ENCODE measurements at places on chromosomes 12 and 14.

DNA sequence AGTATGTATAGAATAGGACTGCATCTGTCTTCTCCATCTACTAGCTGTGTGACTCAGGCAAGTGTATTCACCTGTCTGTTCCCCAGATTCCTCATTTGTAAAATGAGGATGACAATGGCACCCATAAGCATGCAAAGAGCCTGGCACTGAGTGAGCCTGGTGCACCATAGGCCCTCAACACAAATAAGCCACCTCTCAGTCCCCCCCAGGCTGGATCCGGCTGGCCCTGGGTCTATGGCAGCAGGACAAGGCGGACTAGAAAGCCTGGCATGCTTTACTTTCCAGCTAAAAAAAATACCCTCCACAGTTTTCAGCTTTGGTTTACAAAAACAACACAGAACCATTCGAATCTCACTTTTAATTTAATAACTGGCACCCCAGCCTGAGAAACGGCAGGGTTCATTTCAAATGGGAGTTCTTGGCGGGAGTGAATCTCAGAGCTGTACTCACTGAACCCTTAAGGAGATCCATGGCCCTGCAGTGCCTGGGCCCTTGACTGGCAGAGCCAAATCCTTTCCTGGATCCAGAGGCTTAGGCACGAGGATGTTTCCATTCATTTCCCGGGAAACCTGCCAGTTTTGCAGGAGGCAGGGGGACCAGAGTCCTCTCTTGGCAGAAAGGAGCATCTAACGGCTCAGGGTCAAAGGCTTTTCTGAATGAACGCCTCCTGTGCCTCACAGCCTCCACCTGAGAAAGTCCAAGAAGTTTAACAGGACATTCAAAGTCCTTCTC lies 17.7 kb downstream of the SYNE3 start:
- DNase-seq: no peak

DNA sequence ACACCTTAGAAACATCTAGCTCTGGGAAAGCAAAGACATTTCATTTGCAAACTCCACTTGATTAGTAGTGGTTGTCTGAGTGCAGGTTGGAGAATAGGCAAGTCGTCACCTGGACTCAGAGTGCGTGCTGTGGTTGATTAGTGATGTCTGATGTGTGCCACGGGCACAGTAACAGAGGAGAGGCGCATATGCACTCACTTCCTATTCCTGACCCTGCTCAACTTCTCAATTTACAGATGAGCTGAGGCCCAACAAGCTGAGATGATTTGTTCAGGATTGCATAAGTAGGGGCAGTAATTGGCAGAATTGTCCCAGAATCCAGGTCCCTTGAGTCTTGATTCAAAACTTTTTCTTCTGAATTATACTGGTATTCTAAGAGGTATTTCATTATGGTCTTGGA lies 44.9 kb downstream of the ADCK1 start:
- no peak for DNase-seq

DNA sequence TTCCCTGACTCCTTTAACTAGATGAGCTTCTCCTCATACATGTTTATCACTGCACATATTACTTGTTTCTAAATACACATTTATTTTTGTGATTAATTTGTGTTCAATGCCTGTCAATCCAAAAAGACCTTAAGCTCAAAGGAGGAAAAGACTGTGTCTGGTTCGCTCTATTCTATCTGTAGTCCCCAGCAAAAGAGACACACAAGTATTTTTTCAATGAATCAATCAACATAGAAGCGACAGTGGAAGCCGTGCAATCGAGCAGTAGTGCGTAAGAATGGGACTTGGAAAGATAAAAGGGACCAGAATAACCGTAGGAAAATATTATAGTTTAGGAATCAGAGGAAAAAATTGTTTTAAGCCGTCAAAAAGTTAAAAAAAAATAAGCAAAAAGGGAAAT lies 951 bp downstream of the WDHD1 start:
- no peak for DNase-seq

- DNase-seq: no peak
These were observed 6.3 kb downstream of the MSI1 start for GRCh38 chr12:120362516-120363273.

GRCh38 chr12:121792607-121793439 lies 665 bp downstream of the RHOF start:
- no peak for DNase-seq

GRCh38 chr12:68919581-68920239 lies 13.3 kb downstream of the CPM start:
- no peak for DNase-seq

- no peak for DNase-seq
These were observed 18.8 kb downstream of the SLC25A29 start for GRCh38 chr14:100287202-100287997.

DNA sequence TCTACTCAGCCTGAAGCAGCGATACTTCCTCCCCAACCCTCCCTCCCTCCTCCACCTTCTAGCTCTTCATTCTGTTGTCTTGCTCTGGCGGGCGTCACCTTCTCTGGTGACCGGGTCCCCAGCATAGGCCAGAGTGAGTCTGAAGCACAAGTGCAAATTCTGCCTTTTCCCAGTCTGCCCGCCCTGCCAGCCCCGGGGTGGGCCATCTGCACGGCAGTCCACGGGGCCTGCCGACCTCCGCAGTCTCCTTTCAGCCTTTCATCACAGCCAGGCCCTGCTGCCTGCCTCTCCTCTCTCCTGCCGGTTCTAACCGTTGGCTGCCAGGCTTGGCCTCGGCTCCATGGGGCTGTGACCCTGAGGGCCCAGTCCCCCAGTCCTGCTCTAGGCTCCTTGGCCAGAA lies 58.7 kb downstream of the TESC start:
- no peak for DNase-seq

DNA sequence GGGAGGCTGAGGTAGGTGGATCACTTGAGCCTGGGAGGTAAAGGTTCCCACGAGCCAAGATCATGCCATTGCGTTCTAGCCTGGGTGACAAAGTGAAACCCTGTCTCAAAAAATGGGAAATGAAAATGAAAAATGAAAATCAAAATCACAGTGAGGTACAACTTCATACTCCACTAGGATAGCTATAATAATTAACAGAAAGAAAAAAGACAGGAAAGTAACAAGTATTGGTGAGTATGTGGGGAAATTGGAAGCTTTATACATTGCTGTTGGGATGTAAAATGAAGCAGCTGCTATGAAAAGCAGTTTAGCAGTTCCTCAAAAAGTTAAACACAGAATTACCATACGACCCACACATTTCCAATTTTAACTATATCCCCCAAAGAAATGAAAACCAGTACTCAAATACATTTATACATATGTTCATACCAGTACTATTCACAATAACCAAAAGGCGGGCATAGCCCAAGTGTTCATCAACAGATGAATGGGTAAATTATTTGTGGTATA lies 22.2 kb downstream of the SGPP1 start:
- DNase-seq: no peak

GRCh38 chr12:19764408-19764807 lies 325.1 kb downstream of the AEBP2 start:
- DNase-seq: no peak

- no peak for DNase-seq
These were observed 108.8 kb downstream of the ETNK1 start for GRCh38 chr12:22733756-22734155.

All from stimulated activated CD8-positive, alpha-beta memory T cell treated with anti-CD3 and anti-CD28 coated beads, Interleukin-2, amount 100 ng/mL, for 48 hours (primary cell).